ENCODE measurements at places on chromosomes 5 and 9.
A peak's percentile ranks its signal among the peaks of the same experiment; 100 is the strongest.

GRCh38 chr5:10876006-10876744 is 115.1 kb upstream of the DAP start:
- DNase-seq = no peak

DNA sequence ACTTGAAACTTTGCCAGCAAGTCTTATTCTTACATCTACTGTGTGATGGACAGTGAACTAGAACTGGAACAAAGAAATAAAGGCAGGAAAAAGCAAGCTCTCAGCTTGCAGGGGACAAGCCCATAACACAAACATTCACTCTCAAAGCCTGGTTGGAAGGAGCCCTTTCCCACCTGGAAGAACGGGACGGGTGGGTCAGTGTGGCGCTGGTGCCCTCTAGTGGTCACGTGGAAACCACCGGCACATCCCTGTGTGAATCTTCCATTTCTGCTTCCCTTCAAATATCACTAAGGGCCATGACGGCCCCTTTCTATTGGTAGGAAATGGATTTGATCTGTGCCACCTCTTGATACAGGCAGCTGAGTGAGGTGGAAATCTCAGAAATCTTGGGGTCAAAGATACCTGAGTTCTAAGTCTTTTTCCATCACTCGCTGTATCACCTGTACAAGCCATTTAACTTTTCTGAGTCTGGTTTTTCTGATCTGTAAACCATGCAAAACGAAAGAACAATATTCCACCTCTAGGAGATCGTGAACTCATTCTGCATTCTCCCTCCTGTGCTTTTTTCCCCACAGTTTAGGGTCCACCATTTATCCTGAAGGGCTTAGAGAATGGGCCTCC is 211.6 kb downstream of the MSX2 start:
- DNase-seq = peak; percentile 13

DNA sequence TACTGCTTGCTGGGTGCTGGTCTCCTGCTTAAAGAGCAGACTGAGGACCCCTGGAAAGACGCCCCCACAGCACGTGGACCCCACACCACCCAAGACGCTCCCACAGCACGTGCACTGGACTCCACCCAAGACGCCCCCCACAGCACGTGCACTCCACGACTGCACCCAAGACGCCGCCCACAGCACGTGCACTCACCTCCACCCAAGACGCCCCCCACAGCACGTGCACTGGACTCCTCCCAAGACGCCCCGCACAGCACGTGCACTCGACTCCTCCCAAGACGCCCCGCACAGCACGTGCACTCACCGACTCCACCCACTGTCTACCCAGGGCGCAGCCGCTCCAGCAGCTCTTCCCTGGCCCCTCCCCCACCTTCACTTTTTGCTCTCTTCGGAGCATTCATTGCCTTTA is 50.5 kb downstream of the EHMT1 start:
- DNase-seq = no peak

DNA sequence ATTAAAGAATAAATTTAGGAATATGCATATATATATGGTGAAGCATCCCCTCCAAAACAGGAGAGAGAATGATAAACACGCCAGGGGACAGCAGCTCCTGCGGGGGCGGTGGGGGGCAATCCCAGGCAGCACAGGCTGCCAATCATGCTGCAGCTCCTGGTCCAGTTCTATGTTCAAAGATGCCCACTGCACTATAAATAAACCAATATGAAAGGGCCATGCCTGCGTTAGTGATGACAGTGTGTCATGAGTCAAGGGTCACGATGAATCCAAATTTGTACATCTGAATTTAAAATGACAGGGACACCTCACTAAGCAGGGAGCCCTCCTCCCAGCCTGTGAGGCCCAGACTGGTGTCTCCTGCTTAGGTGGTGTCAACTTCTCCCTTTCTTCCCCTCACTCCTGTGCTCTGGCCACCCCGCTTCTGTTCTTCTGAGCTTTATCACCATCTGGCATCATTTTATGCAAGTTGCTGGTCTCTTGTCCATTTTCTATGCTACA is 153.9 kb downstream of the MED27 start:
- DNase-seq = no peak

- no peak for DNase-seq
These were observed 15.4 kb upstream of the AK3 start for GRCh38 chr9:4756420-4756819.
